NCI-H748 treated with DMSO at 0.1 percent for 48 hours (cell line): ENCODE measurements at places on chromosomes 5 and 9.

- DNase-seq: no peak
Measured at GRCh38 chr9:108528231-108528630, 327.6 kb downstream of the ACTL7B start.

GRCh38 chr9:117080765-117081390, 334.0 kb downstream of the ASTN2 start:
- no peak for DNase-seq

DNA sequence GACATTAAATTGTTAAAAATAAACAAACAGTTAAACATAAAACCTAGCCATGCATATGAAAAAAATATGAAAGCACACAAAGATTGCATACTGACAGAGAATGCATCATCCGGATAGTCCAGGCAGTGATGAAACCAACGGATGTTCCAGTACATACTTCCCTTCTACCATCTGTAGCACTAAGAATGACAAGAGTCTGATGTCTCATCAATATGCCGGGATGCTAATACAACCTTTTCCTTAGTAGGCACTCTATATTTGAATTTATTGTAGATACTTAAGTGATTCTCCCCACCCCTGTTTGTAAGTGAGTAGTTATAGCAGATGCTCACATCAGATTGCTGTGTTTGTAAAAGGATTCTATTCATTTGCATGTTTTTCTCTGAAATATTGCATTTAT, 571.2 kb upstream of the WWC1 start:
- no peak for DNase-seq

DNA sequence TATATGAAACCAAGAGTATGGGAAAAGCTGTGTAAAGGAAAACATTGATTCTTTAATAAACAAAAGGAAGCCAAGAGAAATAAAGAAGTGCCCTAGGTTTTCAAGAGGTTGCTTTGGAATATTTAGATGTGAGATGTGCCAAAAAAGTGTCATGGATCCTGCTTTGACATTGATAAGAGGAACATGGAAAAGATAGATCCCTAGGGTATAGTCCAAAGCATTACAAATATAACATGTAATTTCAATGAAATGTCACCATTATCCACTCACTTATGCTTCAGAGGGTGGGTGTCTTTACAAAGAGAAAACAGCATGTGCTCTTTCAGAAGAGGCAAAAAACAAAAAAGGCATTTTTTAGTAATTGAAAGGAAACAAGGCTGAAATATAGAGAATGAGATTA, 1196.7 kb downstream of the EFNA5 start:
- DNase-seq: no peak

- no peak for DNase-seq
Measured at GRCh38 chr9:123251324-123251723, 17.1 kb downstream of the STRBP start.

DNA sequence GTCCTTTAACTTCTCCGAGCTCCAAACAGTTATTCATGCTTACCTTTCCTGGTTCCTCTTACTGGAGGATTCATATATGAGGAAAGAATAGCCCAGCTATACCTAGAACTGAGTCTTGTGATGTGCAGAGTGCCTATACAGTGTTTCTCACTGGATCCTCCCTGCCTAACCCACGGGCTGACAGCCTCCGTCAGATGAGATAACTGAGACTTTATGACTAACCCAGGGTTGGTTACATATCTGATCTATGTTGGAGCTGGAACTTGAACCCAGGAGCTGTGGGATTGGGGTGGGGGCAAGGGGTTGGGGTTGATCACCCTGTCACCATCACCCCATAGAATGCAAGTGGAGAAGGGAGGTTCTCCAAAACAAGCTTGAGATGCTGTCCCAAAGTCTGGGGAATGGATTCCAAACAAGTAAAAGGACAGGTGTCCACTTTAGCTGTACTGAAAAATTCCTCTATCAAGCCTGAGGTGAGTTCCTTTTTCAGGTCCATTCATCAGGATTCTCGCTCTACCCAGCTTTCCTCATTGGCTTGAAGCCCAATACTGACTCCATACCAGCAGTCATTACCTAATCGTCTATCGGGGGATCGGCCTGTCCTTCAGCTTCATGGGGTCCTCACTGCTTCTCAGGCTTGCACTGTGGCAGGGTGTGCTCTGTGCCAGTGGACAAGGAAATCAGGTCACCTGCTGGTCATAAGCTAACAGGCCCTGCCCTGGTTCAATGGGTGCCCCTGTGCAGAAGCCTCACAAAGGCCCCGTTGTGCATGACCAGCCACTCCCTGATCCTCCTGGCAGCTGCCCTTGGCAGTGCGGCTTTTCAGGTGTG, 100.6 kb downstream of the ARHGAP26 start:
- no peak for DNase-seq

DNA sequence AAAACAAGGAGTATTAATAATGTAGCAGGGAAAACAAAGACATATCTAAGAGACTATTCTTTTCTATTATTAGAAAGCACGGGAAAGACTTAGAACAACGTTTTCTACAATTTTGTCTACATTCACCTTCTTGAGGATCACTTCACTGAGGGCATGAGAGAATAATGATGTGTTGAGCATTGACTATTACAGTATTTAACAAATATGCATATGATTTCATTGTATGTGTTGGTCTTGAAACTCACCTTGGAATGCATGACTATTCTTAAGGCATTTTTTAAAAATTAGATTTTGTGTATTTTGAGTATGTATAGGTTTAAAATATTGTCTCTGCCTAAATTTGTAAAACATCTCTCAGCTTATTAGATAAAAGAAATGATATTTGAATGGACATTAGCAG, 1.2 kb downstream of the FSD1L start:
- no peak for DNase-seq

DNA sequence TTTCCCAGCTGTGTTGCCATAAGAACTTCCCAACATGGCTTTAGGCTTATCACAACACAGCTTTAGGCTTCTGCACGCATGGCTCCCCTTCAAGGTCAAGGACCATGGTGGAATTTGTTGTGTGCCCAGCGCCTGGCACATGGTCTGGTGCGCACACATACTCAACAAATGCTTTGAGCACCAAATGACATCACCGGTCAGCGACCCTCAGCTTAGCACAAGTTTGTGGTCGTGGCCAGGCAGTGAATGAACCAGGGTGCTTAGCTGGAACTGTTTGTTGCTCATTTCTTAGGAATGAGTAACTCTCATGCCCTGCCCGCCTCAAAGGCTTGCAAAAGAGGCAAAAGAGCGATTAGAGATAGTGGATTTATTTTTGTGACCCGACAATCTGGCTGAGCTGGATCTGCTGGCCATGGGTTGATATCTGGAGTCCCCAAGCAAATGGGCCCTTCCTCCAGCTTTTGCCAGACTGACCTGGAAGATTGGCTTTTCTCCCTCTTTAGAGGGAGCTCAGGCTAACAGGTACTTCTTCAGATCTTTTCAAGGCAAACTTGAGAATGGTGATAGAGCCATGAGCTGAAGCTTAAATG, 58.9 kb downstream of the DAP start:
- no peak for DNase-seq

- DNase-seq: no peak
Measured at GRCh38 chr5:95448789-95449188, 57.6 kb downstream of the FAM81B start.

DNA sequence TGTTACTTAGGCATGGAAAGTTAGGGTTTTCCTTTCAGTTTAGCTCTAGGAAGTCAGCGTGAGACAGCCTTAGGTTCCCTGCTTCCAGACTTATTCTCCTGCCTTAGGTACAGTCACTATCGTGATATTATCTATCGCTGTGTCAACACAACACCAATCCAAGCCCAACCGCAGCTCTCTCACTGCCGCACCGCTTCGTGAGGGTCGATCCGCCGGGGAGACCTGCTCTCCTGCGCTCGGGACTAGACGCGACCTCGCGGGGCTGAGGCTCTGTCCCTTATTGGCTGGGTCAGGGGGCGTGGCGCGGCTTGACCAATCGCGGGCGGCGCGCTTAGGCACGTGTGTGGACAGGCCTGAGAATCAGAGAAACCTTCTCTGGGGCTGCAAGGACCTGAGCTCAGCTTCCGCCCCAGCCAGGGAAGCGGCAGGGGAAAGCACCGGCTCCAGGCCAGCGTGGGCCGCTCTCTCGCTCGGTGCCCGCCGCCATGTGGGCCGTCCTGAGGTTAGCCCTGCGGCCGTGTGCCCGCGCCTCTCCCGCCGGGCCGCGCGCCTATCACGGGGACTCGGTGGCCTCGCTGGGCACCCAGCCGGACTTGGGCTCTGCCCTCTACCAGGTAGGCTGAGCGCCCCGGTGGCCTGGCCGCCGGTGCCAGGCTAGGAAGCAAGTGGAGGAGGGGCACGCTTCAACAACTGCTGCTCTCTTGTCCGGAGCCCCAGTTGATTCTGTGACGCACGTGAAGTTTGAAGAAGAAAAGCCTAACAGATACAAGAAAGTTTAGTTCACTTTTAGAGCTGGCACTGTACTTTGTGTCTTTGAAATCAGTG, at the start of gene MCCC2:
Gene MCCC2, plus strand, starts transcription at position 400 of the 825 bp plus-strand sequence. Its CDS starts 86 bp downstream, at position 486.
- DNase-seq: peak; percentile 87

GRCh38 chr5:176517053-176517661, 20.0 kb downstream of the RNF44 start:
- DNase-seq: no peak

- peak; percentile 76 for DNase-seq
Measured at GRCh38 chr5:138438724-138439476, at the start of gene REEP2. TSS of gene REEP2 (plus strand) at chr5:138439057. CDS start at chr5:138439209, 152 bp downstream.

DNA sequence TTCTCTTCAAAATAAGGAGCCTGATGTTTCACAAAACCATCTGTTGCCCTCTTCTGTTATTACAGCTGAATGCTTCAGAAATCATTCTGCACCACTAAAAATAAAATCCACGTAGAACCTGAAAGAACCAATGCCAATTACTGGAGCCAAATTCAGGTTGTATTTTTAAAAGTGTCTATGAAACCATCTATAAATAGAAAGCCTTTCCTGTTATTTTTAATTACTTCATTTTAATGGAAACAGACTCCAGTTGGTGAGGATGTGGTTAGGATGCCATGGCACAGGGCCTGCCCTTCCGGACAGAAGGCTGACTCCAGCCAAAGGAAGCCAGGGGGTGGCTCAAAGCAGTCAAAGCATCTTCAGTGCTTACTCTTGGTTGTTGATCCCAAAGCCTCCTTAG, 119.8 kb downstream of the TENT4A start:
- no peak for DNase-seq

DNA sequence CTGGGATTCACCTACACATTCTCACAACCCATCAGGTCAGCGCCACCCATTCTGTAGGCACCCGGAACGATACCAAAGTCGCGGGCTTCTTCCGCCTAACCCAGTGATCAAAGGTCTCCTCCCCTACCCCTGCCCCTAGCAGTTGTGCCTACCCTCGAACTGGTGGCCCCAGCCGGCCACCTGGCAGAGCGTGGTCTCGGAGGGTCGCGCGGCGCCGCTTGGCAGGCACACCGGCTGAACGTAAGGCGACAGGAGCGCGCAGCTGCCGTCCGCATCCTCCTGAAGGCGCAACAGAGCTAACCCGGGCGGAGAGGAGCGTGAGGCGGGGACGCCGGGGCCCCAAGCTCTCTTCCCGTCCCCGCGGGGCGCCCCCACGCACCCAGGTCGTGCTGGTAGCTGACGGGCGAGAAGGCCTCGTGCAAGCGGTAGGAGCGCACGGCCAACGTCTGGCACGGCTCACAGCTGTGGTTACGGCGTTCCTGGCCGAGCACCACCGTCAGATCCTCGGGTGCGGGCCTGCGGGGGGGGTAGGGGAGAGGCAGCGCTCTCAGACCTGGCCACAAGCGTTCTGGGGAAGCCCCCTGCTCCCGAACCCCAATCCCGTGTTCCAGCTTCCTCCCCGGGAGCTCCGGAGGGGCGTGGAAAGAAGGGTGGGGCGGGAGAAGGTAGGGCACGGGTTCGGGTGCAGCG, 2.8 kb upstream of the PFN3 start:
- peak; percentile 40 for DNase-seq

GRCh38 chr5:32020946-32021345, 153.2 kb downstream of the GOLPH3 start:
- DNase-seq: no peak

- no peak for DNase-seq
Measured at GRCh38 chr5:10254686-10255085, 4.6 kb downstream of the CCT5 start.

DNA sequence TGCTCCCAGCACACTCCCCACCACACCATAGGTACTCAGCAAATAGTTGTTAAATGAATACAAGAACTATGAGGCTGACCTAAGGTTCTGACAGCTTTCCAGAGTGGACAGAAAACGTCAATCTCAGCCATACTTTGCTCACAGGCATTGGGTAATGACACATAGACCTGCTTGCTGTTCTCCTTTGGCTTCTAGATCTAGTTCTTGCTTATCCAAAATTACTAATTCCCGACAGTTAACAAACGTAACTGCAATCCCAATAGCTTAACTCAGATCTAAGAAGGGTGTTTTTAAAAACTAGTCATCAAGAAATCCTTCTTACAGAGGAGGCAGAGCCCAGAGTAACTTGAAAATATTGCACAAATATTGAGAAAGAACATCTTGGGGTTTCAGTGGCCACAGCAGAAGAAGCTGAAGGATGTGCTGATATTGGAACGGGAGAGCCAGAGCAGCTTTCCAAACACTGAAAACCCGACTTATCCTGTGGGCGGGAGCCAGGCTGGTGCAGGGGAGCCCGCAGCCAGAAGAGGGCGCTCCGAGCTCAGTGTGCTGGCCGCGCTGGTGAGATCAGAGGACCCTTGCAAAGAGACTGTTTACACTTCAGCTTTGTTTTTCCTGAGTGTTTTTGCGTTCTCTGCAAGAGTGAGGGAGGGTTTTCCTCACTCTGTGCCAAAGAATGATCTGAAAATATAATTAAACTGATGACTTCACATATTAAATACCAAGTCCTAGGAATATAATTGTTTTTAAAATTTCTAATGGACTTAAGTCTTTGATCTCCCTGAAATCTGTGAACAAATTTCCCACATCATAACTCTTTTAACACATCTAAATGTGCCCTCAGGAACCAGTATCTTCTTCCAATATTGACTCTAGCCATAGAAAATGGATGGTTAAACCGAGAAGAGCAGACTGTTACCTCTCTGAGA, 30.3 kb downstream of the FGF1 start:
- DNase-seq: peak; percentile 42

GRCh38 chr5:133942614-133943474, 25.6 kb downstream of the C5orf15 start:
- no peak for DNase-seq

DNA sequence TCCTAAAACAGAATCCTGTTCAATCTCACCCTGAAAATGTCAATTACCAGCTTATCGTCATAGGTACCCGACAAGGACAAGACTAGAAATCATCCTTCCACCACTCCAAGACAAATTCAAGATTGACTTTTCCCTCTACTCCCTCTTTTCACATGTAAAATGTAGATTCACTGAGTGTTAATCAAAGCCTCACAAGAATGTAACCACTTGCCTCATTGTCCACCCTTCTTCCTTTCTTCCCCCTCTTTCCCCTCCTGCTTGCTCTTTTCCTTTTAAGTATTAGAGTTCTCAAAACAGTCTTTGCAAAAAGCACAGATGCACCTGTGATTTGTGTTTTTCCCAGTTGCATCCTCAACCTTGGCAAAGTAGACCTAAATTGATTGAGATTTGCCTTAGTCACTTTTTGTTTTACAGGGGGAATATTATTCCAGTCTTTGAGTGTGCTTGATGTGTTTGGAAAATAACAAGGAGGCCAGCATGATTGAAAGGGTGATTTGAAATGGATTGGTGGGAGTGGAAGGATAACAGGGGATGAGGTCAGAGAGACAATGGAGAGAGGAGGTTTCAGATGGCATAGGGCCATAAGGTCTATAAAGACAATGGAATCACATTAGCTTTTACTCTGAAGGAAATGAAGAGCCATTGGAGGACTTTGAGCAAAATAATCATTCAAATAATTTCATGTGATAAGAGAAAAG, 231.3 kb upstream of the TYRP1 start:
- peak; percentile 30 for DNase-seq

GRCh38 chr5:78887384-78888118, 97.6 kb downstream of the ARSB start:
- DNase-seq: no peak

- DNase-seq: no peak
Measured at GRCh38 chr5:74866596-74867162, 492 bp upstream of the FAM169A start.

GRCh38 chr9:21906881-21907280, 87.3 kb downstream of the CDKN2A start:
- no peak for DNase-seq
